Suppressor macrophage (primary cell): ENCODE measurements at places on chromosomes 12 and 14.
A peak's percentile ranks its signal among the peaks of the same experiment; 100 is the strongest.

DNA sequence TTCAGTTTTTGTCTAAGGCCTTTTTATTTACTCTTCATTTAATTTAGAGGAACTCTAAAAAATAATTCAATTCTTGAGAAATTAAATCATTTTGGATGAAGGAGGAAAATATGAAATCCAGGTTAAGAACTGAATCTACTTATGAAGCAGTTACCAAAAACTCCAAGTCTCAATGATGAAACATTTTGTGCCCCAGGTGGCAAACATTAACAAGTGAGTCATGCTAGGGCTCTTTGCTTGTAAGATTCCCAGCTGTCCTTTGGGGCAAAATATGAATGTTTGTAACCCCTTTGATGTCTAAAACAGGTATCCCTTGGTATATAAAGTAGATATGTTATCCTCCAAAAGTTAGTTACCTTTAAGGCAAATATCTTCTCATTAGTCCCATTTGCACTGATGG is 202.4 kb downstream of the NEDD1 start:
- no peak for DNase-seq

GRCh38 chr12:116002890-116003536 is 274.5 kb downstream of the MED13L start:
- peak; percentile 37 for DNase-seq

DNA sequence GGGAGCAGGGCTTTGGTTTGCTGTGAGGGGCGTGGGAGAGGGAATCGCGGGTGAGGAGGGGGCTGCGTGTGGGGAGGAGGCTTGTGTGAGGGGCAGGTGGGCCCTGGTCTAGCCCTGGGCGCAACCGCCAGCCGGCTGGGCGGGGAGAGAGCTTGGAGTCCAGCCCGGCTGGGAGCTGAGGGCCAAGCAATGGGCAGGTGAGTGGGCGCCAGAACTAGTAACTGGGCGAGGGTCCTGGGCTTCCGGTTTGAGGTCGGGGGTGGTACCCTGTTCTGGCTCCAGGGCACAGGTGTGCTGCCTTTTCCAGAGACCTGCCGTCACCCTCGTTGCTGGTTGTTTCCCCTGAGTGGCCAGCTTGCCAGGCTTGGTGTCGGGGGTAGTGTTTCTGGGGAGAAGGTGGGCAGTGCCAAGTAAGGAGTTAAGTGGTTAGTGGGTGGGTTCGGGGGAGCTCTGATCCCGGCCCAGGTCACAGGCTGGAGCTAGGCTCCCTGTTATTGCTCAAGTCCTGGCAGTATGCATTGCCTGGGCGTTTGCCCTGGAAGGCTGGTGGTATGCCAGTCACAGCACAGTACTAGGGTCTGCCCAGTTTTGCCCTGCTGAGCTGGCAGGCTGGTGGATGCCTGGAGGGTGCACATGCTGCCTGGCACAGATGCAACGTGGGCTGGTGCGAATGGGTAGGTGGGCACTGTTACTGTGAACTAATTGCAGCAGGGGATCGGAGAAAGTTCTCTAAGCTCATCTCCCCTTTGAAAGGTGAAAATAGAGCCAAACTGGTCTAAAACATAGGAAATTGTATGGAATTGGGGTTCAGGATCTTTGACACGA is 683 bp downstream of the CIPC start:
- peak; percentile 20 for DNase-seq

DNA sequence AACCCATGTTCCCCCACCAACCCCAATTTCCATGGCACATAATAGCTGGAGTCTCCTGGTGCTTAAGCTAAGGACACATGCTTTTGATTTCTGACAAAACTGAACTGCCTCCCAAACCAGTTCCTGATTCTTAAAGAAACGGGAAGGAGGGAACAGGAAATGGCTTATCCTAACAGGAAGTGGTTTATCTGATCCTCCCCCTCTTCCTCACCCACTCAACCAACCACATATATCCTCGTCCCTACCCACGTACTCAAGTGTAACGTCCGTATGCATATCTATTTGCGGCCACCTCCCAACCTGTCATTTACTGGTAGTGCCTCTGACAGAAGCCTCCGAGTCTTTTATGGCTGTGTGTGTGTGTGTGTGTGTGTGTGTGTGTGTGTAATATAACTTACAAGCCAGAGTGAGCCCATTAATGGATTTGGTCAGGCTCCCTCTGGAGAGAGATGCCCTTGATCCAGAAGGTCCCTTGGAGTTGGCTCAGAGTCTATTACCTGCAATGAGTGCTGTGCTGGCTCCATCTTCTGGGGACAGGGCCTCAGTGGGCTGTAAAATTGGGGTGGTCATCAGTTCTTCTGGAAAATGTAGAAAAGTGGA is 7.7 kb downstream of the DAZAP2 start:
- peak; percentile 85 for DNase-seq

GRCh38 chr12:41151793-41152192 is 36.3 kb upstream of the PDZRN4 start:
- DNase-seq: no peak

GRCh38 chr12:31412292-31412801 is 86.4 kb upstream of the SINHCAF start:
- DNase-seq: no peak

DNA sequence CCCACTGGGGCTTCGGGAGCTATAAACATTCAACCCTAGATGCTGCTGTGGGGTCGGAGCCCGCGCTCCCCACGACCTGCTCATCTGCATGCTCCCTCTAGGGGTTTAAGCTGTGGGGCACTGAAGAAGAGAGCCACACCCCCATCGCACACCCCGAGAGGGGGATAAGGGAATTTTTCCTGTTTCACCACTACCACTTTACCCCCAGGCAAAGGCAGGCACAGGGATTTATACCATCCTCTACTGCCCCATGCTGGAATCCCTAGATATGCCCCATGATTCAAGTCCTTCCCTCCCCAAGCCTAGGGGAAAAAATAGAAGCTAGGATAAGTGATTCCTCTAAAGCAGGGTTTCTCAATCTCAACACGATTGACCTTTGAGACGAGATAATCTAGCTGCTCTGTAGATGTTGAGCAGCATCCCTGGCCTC is 59.9 kb upstream of the CCDC60 start:
- DNase-seq: no peak

- DNase-seq: no peak
Observed at GRCh38 chr14:22955702-22956569, 954 bp downstream of the HAUS4 start.

GRCh38 chr12:113120670-113121370 is 14.7 kb downstream of the RASAL1 start:
- no peak for DNase-seq
